Renal cortical epithelial cell (primary cell): ENCODE measurements at places on chromosomes 3 and 15. TPM values are rescaled to one million over a fixed set of nuclear protein-coding genes. Genes with fewer than 3 reads are reported as not detected.

MAGEF1 gene
- 15.3 and 23.4 TPM in 2 replicates for total RNA-seq

RPUSD2 gene
- 12.7 and 17.7 TPM in 2 replicates for total RNA-seq

DOCK3 gene
- total RNA-seq, result 0.35 and 0.69 TPM in 2 replicates

SLC15A2 gene
- 1.9 and 4.7 TPM in 2 replicates for total RNA-seq

ACTRT3 gene
- total RNA-seq, result 12.3 and 14.3 TPM in 2 replicates

DNA sequence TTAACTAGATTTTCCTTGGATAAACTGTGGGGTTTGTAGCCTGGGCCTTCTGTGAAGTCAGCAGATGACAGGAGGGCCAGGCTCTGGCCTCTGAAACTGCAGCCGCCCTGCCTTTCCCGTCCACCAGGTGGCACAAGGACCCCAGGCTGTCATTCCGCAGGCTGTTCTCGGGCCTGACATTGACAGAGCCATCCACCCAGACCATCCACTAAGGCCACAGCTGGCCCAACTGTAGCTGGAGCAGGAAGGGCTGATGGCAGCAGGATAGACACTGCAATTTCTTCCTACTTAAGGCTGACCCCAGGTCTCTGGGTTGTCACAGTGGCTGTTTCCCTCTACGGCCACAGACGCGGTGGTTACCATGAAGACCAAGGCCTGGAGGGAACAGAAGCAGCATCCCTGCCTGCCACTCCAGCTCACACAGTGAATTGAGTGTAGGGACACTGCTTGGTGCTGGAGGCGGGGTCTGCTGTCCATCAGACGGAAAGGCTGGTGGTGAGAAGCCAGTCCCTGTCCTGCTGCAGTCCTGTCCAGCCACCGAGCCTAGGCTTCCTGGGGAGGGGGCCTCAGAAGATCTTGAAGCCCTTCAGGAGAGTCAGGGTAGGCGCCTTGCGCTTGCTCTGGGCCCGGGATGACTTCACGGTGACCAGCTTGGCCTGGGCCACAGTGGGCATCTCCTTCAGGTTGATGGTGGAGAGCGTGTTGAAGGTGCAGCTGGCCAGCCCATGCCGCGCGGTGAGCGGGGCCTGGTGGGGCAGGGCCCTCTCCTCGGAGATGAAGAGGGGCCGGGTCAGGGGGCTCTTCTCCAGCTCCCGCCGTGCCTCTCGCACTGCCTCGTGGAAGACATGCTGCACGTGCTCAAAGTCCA is 9.4 kb downstream of the SLC51B start:
- peak; percentile 40 for DNase-seq

DNA sequence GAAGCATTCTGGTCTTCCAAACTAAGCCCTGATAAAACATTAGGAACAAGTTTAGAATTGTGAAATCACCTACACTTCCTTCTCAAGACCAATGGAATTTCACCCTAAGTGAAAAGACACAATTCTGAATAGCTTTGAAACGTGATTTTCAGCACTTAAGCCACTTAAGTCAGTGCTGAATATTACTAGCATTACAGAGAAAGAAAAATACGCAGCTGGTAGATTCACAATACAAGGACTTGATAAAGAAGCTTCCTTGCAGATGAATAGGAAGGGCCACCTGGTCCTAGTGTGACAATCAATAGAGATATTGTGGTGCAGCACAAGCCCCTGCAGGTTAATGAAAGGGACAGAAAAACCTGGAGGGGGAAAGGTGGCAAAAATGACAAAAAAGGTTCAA is 353.1 kb upstream of the ALCAM start:
- no peak for DNase-seq

GRCh38 chr15:63595688-63596087 is 1.5 kb upstream of the FBXL22 start:
- DNase-seq, result no peak

DNA sequence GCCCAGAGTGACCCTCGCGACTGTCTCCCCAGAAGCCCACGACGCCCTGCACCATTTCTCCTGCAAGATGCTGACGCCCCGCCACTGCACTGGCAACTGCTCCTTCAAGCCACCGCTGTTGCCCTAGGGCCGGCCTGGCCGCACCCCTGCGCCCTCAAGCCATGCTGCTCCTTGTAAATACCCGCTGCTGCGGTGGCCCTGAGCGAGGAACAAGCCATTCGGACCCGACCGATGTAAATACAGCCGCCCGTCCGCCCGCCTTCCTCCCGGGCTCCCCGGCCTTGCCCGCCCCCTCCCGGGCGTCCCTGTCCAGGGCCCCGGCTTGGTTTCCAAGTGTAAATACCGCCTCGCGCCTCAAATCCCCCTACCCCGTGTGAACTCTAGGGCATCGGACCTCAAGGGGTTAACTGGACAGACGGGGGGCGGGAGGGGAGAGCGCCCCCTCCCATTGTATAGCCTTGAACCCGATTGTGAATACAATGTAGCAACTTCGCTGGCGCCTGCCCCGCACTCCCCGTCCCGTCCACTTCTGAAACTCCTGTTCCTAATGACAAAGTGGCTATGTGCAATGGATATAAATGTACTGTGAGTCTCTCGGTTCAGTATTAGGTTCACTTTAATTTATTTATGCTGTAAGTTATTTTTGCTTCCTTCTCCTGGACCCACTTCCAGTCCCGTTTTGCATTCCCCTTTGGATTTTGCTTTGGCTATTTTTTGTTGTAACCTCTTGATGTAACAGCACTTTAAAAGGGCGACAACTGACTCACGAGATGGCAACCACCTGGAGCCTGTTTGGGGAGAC is 5.9 kb downstream of the RNU6-1 start:
- DNase-seq, result no peak

- DNase-seq, result no peak
Observed at GRCh38 chr3:32703491-32703972, 18.5 kb downstream of the CNOT10 start.

DNA sequence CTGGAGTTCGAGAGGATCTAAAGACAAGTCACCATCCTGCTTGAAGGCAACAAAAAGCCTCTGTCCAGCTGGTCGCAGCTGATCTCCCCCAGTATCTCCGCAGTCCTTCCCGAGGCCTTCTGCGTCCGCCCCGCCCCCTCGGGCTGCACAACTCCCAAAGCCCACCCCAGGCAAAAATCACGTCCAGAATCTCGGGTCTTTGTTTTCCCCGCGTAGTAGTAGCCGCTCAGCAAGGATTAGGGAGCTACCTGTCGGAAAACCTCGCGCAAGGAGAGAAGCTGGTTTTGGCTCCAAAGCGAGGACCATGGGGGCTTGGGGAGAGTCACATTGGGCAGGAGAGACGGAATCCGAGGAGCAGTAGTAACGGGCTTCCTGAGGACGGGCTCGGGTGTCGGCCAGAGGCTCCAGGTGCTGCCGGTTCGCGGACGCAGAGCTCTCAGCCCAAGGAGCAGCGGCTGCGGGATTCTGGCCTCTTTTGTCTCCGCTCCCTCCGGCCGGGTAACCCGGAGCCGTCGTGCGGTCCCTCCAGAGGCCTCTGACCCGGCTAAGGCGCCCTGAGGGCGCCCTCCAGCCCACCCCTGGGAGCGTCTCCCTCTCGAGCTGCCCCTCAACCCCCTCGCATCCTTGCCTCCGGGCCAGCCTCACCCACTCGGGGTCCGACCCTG is 401 bp downstream of the ZSCAN29 start:
- peak; percentile 18 for DNase-seq

DNA sequence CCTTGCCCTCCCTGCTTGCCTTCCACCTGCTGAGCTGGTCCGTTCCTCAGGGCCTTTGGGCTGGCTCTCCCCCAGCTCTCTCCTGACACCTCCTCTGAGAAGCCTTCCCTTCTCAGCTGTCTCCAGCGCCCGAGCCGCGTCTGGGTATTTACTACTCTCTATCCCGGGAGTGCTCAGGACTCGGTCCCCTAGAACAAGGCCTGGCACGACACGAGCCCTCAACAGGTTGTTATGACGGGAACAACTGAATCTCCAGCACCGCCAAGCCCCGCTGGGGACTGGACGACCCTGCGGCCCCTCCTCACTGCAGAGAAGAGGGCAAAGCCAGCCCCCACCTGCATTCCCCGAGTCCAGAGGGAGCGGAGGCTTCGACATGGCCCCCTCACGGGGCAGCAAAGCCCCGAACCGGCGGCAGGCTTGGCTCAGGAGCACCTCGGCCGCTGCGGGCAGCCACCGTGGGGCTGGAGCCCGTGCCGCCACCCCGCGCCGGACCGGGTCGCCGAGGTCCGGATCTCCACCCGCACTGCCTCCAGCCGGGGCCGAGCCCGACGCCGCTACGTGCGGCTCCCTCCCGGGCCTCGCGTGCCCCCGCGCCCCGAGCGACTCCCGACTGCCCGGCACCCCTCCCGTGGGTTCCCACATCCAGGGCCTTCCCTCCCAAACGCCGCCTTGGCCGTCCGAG is 792 bp downstream of the TPRA1 start:
- DNase-seq, result no peak
